H1 (cell line): ENCODE measurements at places on chromosomes 5 and 9. TPM values are rescaled to one million over a fixed set of nuclear protein-coding genes. Genes with fewer than 3 reads are reported as not detected.

LPAR1 gene
- total RNA-seq = 3.4 and 3.8 TPM in 2 replicates

SYNPO gene
- 1.9 and 2.3 TPM in 2 replicates for total RNA-seq

ZNF454 gene
- total RNA-seq = 0.88 and 1.2 TPM in 2 replicates

ORM2 gene
- 0.90 TPM in 1 of 2 replicates, not detected in the other for total RNA-seq

WNK2 gene
- total RNA-seq = 87.2 and 89.2 TPM in 2 replicates

IL33 gene
- not detected in 2 replicates for total RNA-seq

TAF1L gene
- not detected in 2 replicates for total RNA-seq

CSF1R gene
- total RNA-seq = not detected in 2 replicates

ARHGEF37 gene
- total RNA-seq = 0.48 and 1.8 TPM in 2 replicates

EEIG1 gene
- 50.8 and 51.3 TPM in 2 replicates for total RNA-seq

GRCh38 chr5:91599863-91600262 lies 216.7 kb upstream of the ARRDC3 start:
- H3K27me3 ChIP-seq = no peaks in the 10 kb centered on the region
- no peak overlapping the region for H3K27ac ChIP-seq
- no peak for DNase-seq
- no peak overlapping the region for H3K4me3 ChIP-seq
- H3K36me3 ChIP-seq = no peaks in the 10 kb centered on the region

GRCh38 chr9:38003946-38004808 lies 64.8 kb downstream of the SHB start:
- no peak for DNase-seq
- no peaks in the 10 kb centered on the region for H3K36me3 ChIP-seq
- H3K27ac ChIP-seq = no peak overlapping the region
- H3K4me1 ChIP-seq = peaks cover 24% of the 10 kb centered on the region

DNA sequence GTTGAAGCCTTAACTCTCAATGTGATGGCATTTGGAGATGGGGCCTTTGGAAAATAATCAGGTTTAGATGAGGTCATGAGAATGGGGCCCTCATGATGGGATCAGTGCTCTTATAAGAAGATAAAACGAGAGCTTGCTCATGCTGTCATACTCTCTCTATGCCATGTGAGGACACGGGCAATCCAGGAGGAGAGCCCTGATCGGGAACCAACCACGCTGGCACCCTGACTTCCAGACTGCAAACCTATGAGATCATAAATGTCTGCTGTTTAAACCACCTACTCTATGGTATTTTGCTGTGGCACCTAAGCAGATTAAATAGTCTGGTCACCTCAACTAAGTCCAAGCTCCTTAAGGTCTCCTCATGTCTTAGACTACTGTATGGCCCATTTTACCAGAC lies 10.0 kb downstream of the HMGCS1 start:
- DNase-seq = no peak
- peaks cover 2% of the 10 kb centered on the region for H3K36me3 ChIP-seq
- H3K4me1 ChIP-seq = peaks cover 3% of the 10 kb centered on the region
- no peak overlapping the region for H3K4me3 ChIP-seq

DNA sequence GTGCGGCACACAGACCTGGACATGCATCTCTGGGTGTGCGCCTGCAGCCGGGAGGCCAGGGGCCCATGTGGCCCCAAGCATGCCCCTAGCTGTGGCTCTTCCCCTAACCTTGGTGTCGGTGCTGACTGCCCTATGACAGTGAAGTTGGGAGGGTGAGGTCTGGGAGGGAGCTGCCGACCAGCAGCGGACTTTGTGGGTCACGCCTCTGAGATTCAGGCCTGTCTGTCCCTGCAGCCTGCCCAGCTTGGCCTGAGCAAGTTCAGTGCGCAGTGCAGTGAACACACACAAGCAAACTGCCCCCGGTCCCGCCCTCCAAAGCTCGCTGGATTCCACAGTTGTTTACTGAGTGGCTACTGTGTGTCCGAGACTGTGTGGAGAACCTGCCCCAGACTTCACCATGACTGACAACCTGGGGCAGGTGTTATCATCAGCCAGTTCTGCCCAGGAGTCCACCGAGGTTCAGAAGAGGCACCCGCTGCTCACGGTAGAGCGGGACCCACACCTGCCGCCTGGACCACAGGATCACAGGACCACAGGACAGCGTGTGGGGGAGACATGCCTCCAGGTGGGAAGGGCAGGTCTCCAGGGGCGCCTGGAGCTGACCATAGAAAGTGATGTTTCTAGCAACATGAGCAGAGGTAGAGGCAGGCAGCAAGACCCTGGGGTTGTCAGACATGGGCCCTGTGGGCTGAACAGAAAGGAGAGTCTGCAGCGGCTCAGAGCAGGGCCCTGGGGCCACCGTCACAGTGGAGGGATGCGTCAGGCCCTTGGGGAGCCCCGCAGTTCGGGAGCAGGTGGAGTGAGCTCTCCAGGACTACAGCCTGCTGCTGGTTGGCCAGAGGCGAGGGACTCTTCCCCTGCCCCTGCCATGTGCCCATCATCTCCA lies 105.1 kb downstream of the PHF2 start:
- H3K27me3 ChIP-seq = no peaks in the 10 kb centered on the region
- H3K36me3 ChIP-seq = no peaks in the 10 kb centered on the region; the same call in 1 of the 2 replicates
- H3K4me1 ChIP-seq = no peaks in the 10 kb centered on the region
- H3K27ac ChIP-seq = no peak overlapping the region
- DNase-seq = peak; percentile 39

GRCh38 chr5:115450741-115451140 lies 93.8 kb downstream of the FEM1C start:
- H3K36me3 ChIP-seq = no peaks in the 10 kb centered on the region
- no peaks in the 10 kb centered on the region for H3K27me3 ChIP-seq
- H3K27ac ChIP-seq = no peak overlapping the region
- no peak overlapping the region for H3K4me3 ChIP-seq
- no peak for DNase-seq

GRCh38 chr9:89648247-89649000 lies 43.6 kb downstream of the GADD45G start:
- no peak for DNase-seq
- peaks cover 6% of the 10 kb centered on the region; the same call in 1 of the 2 replicates for H3K4me1 ChIP-seq
- H3K27me3 ChIP-seq = no peaks in the 10 kb centered on the region
- H3K4me3 ChIP-seq = no peak overlapping the region

- H3K27me3 ChIP-seq = no peaks in the 10 kb centered on the region
- H3K36me3 ChIP-seq = no peaks in the 10 kb centered on the region
- no peak overlapping the region for H3K27ac ChIP-seq
These were observed 463.6 kb downstream of the SPOCK1 start for GRCh38 chr5:137035480-137035878.

DNA sequence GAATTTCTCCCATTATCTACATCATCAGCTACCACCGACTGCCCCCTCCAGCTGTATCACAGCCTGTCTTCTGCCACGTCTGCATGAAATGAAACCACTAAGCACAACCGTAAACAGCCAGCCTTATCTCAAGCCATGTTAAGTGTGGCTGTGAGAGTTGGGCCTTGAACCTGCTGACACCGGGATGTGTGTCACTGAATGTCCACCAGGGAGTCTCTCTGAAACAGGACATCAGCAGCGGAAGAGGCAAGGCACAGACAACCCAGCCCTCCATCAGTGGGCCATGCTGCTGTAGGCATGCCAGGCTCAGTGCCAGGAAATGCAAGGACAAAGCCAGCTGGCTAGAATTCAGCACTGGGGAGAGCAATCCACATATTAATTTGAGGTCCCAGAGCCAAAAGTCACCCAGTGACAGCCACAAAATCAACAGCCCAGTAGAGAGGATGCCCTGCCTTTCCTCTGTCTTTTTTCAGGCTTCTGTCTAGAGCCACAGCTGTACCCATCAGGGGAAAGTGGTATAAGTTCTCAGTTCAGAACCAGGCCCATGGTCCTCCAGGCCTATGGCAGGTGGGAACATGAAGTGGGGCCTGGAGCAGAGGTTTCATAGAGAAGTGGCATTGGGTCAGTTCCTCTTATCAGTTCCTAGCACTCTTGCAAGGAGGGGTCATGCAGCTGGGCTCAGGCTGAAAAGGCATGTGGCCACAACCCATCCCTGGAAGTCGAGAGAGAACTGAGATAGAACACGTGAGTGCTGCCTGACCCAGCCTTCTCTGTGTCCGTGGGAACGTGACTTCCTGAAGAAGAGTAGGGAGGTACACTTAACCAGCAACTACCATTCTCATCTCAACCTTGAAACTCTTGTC lies 199.4 kb downstream of the ESM1 start:
- DNase-seq = no peak
- no peaks in the 10 kb centered on the region for H3K36me3 ChIP-seq
- H3K4me1 ChIP-seq = no peaks in the 10 kb centered on the region
- no peak overlapping the region for H3K4me3 ChIP-seq

GRCh38 chr9:69319324-69320025 lies 5.5 kb upstream of the ENTREP1 start:
- no peak overlapping the region for H3K27ac ChIP-seq
- H3K36me3 ChIP-seq = no peaks in the 10 kb centered on the region
- H3K27me3 ChIP-seq = no peaks in the 10 kb centered on the region
- no peak overlapping the region for H3K4me3 ChIP-seq
- H3K4me1 ChIP-seq = peaks cover 7% of the 10 kb centered on the region; the same call in 1 of the 2 replicates

DNA sequence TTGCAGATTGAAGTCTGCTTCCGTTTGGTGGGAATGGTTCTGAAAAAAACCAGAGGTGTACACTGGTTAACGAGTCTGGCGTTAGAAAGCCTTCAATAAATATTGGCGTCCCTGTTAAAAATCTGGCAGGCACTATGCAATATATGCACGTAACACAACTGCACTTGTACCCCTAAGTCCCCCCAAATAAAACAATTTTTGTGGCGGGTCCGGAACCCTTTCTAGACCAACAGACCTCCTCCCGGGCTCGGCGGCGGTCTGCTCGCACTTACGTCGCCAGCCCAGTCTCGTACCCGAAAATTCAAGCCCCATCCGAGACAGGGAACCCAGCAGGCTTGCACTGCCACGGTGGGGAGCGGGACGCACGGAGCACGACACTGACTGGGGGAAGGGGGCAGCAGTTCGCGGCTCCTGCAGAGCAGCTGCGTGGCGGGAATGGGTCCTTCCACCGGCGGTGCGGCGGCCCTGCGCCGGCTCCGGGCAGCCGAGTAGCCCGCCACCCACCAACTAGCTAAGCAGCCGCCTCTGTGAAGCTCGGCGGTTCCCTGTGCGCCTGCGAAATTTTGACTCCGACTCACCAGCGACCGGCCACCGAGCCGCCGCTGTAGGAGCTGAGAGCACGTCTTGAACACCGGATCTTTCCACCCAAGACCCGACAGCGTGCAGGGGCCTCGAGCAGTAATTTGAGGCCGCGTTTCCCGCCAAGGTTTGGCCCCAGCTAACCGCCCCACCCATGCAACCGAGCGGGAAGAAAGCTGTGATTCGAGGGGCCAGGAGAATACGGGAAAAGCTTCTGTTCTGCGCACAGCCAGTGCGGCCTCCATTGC lies 3.9 kb downstream of the MCIDAS start:
- no peaks in the 10 kb centered on the region for H3K36me3 ChIP-seq
- H3K27me3 ChIP-seq = peaks cover 88% of the 10 kb centered on the region
- peaks cover 23% of the 10 kb centered on the region for H3K4me1 ChIP-seq
- H3K27ac ChIP-seq = no peak overlapping the region

- no peak overlapping the region for H3K4me3 ChIP-seq
- H3K27ac ChIP-seq = no peak overlapping the region
- no peaks in the 10 kb centered on the region for H3K27me3 ChIP-seq
- DNase-seq = no peak
- H3K36me3 ChIP-seq = peaks cover 53% of the 10 kb centered on the region
- H3K4me1 ChIP-seq = peaks cover 4% of the 10 kb centered on the region; the same call in 1 of the 2 replicates
These were observed 102.4 kb downstream of the UBE2R2 start for GRCh38 chr9:33919276-33919897.

GRCh38 chr5:43839218-43839617 lies 236.2 kb downstream of the NNT start:
- H3K27ac ChIP-seq = no peak overlapping the region
- H3K4me3 ChIP-seq = no peak overlapping the region
- H3K4me1 ChIP-seq = no peaks in the 10 kb centered on the region
- no peaks in the 10 kb centered on the region for H3K36me3 ChIP-seq
- no peak for DNase-seq

DNA sequence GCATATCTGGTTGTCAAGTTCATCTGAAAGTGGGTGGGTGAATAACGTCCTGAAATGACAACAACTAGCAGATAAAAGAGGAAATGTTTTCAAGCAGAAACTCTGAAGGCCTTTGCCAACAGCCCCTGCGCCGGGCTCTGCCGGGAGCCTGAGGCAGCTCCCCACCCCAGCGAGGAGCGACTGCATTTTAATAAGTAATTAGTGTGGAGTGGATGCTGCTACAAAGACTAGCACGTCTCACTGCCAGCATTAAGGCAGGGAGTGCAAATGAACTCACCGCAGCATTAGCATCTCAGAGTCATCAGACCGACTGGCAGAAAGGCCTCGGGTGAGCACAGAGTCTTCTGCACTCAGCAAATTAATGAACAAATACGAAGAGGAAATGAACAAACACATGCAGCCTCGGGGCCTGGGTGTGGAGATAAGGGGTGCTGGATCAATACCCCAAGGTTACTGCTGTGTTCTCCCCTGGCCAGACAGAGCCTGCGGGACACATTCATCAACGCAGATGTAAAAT lies 63.8 kb downstream of the VAV2 start:
- H3K4me1 ChIP-seq = peaks cover 15% of the 10 kb centered on the region; the same call in 1 of the 2 replicates
- DNase-seq = no peak
- no peak overlapping the region for H3K27ac ChIP-seq
- H3K36me3 ChIP-seq = no peaks in the 10 kb centered on the region

- H3K27me3 ChIP-seq = no peaks in the 10 kb centered on the region
- H3K4me1 ChIP-seq = no peaks in the 10 kb centered on the region
- DNase-seq = no peak
- no peaks in the 10 kb centered on the region for H3K36me3 ChIP-seq
These were observed 101.9 kb downstream of the WDR41 start for GRCh38 chr5:77390221-77390620.

DNA sequence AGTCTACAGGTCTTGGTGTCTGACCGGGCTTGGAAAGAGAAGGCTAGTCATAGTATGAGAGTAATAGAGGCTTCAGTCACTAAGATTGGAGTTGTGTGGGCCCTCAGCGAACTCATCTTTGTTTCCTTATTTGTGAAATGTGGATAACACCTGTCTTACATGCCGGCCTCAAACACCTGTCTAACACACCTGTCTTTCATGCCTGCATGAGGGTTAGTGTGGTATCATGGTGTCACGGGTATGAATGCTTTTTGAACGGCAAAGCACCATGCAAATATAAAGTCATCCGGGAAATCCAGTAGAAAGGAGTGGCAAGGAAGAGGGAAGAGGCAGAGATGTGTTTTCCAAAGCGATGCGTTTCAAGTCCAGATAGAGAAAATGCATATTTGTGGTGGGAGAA lies 25.5 kb downstream of the GRAMD2B start:
- no peak for DNase-seq
- peaks cover 4% of the 10 kb centered on the region; the same call in 1 of the 2 replicates for H3K36me3 ChIP-seq
- no peaks in the 10 kb centered on the region for H3K4me1 ChIP-seq
- H3K4me3 ChIP-seq = no peak overlapping the region
- no peaks in the 10 kb centered on the region for H3K27me3 ChIP-seq

DNA sequence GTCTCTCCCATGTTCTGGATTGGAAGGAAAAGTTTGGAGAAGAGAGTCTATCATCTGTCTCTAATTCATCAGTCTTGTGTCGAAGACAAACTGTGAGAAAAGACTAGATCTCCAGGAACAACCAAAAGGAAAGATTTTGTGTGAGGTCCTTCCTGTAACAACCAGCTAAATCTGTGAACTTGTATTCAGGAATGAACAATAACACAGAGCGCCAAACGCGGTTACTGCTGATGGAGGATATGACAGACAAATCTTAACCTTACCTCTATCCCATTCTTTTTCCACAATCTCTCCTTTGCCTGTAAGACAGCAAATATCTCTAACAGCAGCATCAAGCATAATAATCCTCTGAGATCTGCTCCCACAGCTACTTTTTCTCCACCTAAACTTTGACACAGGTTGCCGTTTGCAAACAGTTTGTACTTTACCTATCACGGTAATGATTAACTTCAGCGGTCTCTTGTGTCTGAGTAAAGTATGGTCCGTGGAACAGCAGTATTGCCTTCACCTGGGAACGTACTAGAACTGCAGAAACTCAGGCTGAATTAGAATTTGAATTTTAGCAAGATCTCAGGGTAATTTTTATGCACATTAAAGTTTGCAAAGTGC lies 387.6 kb downstream of the ELAVL2 start:
- H3K4me1 ChIP-seq = no peaks in the 10 kb centered on the region
- DNase-seq = no peak
- H3K4me3 ChIP-seq = no peak overlapping the region
- H3K27ac ChIP-seq = no peak overlapping the region
- H3K36me3 ChIP-seq = no peaks in the 10 kb centered on the region
- H3K27me3 ChIP-seq = no peaks in the 10 kb centered on the region
